ENCODE measurements at places on chromosomes 1 and 21.

- no peak for DNase-seq
These were observed 115.2 kb upstream of the CACYBP start for GRCh38 chr1:174884566-174884965.

- DNase-seq: no peak
These were observed 4.6 kb upstream of the DDOST start for GRCh38 chr1:20665726-20666125.

GRCh38 chr1:226635456-226635941, 86.9 kb downstream of the STUM start:
- DNase-seq: no peak

- DNase-seq: no peak
These were observed 28.2 kb downstream of the PKP1 start for GRCh38 chr1:201311356-201312011.

- no peak for DNase-seq
These were observed 2.0 kb downstream of the SV2A start for GRCh38 chr1:149915429-149916192.

- no peak for DNase-seq
These were observed 48.6 kb downstream of the FNBP1L start for GRCh38 chr1:93496520-93496919.

DNA sequence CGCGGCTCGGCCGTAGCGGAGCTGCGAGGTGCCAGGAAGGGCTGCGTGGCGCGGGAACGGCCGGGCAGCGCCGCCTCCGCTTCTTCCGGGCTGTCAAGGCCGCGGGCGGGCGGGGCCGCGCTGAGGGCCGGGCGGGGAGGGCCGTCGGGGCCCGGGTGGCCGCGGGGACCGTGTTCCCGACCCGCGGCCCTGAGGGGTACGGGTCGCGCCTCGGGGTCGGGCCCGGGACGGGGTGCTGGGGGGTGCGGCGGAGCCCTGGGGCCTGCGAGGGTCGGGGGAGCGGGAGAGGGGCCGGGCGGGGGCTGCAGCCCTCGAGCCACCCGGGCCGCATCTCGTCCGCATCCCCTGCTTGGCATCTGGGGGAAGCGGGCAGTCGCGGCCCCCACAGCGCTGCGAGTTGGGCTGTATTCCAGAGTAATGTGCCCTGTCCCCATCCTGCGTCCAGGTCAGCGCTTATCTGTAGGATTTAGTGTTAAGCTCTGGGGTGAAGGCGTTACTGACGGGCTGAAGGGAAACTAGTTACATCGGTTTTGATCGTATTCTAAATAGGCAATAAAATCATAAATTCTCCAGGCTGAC, 379 bp downstream of the RER1 start:
- DNase-seq: no peak

DNA sequence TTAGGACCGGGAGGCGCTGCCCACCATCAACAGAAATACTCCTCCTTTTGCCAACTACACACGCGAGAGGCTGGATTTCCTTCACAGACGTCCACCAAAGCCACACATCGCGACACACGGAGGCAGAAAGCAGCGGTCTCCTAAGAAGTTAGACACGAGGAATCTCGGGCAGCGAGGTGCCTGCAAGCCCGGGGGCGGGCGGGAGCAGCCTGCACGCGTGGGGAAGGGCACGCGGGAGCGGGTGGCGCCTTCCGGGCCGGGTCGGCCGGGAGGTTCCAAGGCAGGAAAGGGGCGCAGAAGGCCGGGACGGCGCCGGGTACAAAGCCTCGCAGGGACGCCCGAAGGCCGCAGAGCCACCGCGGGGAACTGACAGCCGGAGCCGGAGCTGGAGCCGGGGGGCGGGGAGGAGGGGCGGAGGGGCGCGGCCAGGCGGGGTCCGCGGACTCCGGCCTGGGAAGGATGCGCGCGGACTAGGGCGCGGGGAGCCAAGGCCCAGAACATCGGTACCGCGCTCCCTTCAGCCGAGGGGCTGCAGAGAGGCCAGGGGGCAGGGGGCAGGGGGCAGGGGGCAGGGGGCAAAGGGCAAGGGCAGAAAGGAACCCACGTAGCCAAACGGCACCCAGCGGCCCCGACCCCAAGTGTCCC, 722 bp downstream of the NPHP4 start:
- DNase-seq: no peak

DNA sequence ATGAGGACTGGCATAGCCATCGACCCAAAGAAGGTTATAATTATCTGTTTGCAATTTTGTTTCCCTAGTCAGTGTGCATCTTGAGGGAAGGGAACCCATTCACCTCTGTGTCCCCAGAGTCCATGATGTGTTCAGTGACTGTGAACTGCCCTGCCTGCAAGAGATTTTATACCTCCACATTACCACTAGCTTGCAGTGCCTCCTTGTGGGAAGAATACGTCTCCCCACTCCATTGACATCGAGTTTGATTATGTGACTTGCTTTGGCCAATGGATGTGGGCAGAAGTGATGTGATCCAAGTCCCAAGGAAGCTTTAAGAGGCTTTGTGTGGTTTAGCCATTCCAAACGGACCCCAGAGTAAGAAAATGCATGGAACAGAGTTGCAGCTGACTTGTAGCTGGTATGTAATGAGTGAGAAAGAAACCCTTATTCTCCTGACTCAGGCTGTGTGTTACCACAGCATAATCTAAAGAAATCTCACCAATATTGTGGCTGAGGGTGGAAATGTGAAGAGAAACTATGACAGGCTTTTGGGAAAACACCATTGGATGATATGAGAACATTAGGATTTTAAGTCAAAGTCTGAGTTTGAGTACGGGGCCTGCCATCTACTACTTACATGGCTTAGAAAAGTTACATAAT, 47.8 kb upstream of the NRDC start:
- no peak for DNase-seq

DNA sequence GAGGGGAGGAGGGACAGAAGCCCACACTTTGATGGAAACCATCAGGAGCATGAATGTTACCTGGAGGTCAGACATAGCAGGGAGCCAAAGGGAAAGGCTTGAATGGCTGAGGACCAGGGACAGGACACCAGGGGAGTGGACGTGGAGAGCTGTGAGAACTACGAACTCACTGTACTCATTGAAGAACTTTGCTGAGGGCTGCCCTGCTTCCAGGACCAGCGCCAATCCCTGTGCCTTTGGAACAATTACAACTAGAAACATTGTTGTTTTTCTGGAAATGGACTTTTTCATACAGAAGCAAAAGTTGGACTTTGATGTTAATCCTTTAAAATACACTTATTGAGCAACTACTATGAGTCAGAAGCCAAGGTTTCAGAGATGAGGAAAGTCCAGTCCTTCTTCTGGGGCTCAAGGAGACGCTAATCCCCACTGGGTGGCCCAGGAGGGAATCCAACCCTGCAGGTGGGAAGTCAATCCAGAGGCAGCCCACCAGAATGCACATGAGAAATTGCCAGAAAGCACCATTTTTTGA, 12.9 kb downstream of the TSPAN2 start:
- DNase-seq: no peak

GRCh38 chr1:12015001-12015491, 4.3 kb upstream of the MIIP start:
- no peak for DNase-seq

DNA sequence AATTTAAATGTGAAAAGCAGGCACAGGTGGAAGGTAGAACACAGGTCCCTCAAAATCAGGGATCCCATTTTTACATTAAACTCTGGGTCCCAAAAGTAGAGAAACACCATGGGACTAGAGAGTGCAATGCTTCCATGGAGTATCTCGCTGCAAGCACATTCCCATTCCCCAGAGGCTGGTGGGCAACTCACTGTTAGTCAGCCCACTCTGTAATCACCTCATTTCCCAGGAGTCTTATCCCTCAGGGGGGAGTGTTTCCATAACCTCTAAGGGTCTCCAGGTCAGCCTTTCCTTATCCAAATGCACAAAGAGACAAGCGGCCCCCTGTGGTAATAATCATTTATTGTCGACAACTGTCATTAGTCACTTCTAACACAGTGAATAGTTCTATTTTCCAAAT, 490.1 kb upstream of the LRRC7 start:
- DNase-seq: no peak

Measured in smooth muscle cell of the brain vasculature (primary cell).